Urinary bladder (tissue), 4 donors: ENCODE measurements at places on chromosomes 6 and 20. TPM values are rescaled to one million over a fixed set of nuclear protein-coding genes. Genes with fewer than 3 reads are reported as not detected.

Gene GPR6
- not detected for total RNA-seq

Gene FAM209B
- not detected for total RNA-seq

DNA sequence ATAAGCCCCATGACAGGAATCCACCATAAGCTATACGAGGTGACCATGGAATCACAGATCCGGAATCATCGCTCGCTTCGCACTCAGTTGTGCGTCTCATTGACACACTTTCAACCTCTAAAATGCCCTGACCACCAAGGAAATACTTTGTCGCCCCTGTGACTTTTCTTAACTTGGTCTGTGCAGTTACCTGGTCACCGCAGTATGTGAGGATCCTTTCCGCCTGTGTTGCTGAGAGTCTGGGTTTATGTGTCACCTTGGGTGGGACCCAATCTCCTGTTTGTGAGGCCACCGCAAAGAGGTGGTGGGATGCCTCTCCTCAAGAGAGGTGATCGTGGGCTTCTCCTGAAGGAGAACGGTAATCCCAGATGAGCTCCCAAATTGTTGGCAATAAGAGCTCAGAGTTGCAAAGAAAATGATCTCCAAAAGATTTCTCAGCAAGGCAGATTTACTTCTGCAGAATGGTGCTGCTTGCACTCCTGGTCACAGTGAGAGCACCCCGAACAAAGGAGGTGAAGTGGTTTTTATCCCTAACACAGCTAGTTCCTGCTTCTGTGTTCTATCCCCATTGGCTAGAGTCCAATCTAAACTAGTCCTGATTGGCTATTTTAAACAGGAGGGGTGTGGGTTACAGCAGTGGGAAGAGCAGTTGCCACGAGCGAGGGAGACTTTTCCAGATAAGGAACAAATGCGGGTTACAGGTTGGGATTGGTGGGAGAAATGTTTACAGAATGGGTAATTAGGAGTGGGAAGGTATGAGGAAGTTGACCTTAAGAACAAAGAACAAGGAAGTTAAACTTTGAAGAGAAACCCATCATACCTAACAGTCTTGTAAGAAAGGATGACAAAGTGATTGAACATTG lies 9.1 kb upstream of the ZNFX1 start:
- DNase-seq, result no peak

- DNase-seq, result no peak
Measured at GRCh38 chr6:151191527-151191926, 48.2 kb upstream of the AKAP12 start.

GRCh38 chr6:127518191-127518709 lies 885 bp downstream of the MTCL3 start:
- DNase-seq, result no peak
